Stimulated activated CD4-positive, alpha-beta T cell treated with anti-CD3 and anti-CD28 coated beads, Interleukin-4, amount 100 ng/mL, for 48 hours (primary cell): ENCODE measurements at places on chromosomes 16 and 17.

DNA sequence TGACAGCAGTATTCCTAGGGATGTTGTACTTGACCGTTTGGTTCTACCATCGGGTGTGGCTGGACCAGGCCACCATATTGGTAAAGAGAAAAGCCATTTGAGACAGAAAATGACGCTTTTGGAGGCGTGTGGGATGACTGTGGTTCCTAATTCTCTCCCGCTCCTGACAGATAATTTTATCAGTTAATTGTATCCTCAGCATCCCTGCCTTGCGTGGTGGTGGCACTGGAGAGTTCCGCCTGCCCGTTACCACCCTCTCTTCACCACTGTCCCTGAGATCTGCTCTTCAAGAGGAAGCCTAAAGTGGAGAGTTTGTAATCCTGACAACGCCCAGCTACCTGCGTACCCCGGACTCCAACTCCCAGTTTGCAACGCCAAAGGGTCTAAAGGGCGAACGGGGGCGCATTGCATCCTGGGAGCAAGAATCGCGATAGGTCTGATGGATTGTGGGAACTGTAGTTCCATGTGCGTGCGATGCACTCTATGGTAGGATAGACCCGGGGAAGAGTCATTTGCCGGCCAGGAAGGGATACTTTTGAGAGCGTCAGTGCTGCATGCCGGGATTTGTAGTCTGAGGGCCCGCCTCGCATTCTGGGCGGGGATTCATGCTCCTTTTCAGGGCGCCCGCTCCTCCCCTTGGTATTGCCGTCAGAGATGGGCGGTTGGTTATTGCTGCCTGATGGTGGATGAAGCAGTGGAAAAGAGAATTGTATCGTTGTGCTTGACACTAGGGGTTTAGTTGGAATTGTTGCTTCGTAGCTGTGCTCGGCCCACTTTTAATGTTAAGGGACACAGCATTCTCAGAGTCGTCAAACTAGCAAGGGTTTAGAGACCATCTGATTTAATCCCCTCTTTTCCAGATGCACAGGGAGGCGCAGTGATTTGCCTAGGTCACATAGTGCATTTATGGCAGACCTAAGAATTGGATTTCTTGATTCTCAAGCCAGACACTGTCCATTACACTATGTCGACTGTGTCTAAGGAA is 965 bp upstream of the PHF12 start:
- peak; percentile 92 for DNase-seq

- peak; percentile 59 for DNase-seq
These were observed 11.0 kb downstream of the ACSM3 start for GRCh38 chr16:20774703-20775362.

DNA sequence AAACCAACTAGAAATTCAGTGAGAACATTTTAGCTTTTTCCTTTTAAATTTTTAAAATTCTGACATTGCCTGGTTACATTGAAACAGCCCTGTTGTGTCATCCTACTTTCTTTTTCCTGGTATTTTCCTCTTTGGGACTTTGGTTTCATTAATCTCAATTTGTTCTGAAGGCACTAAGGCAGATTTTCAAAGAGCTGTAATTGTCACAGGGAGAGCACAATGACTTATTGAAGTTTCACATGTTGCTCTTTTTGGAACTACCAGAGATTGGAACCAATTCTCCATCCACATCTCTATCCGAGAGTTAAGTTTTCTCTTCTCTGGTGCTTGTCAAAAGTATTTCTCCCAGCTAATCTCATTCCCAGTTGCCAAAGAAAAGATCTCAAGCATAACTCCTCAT is 144.7 kb upstream of the TBX2 start:
- DNase-seq = no peak

GRCh38 chr16:80627108-80627507 is 86.3 kb downstream of the DYNLRB2 start:
- DNase-seq = no peak

GRCh38 chr17:45868276-45868675 is 23.6 kb downstream of the SPPL2C start:
- no peak for DNase-seq

GRCh38 chr16:85659336-85659735 is 29.4 kb downstream of the GINS2 start:
- no peak for DNase-seq

DNA sequence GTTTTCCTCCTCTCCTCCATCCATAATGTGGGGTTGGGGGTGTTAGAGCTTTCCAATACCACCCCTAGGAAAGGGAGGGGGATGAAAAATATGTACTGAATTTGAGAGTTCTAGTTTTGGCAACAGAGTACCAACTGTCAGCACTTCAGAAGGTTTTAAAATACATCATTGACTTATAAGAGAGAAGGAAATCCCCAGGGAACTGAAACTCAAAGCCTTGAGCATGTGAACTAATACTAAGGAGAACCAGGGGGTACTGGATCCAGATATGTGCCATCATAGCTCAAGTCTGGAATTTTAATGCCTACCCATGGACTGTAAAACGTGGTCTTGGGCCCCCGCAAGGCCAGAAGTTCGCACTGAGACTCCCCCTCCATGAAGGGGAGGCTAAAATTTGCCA is 15.8 kb downstream of the CACNG5 start:
- no peak for DNase-seq

GRCh38 chr16:15671530-15672117 is 21.6 kb downstream of the NDE1 start:
- DNase-seq = no peak

DNA sequence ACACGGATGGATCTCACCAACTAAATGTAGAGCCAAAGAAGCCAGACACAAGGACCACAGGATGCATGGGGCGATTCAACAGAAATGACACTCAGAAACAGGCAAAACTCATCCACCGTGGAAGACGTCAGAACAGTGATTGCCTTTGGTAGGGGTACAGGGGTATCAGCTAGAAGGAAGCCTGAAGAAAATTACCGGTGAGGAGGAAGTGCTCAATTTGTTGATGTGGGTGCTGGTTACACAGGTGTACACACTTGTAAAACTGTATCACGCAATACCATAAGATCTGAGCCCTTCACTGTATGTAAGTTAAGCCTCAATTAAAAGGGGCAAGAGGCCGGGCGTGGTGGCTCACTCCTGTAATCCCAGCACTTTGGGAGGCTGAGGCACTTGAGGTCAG is 226.1 kb downstream of the C16orf78 start:
- DNase-seq = no peak

GRCh38 chr17:70011750-70012149 is 63.3 kb upstream of the KCNJ16 start:
- DNase-seq = no peak

DNA sequence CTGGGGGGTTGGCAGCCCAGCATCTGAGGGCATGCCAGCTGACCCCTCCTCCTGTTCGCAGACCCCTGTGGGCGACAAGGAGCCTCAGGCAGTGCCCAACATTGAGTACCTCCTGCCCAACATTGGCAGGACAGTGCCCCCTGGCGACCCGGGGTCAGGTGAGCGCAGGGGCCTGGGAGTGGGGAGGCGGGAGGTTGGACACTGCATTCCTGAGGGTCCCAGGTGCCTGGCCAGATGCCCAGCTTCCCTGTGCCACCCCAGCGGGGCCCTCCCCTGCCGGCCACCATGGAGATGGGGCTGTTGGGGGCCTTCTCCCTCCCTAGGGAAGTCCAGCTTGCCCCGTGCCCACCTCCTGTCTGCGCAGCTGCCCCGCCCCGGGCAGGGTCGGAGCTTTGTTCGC is 70.1 kb downstream of the ARHGAP23 start:
- DNase-seq = no peak

DNA sequence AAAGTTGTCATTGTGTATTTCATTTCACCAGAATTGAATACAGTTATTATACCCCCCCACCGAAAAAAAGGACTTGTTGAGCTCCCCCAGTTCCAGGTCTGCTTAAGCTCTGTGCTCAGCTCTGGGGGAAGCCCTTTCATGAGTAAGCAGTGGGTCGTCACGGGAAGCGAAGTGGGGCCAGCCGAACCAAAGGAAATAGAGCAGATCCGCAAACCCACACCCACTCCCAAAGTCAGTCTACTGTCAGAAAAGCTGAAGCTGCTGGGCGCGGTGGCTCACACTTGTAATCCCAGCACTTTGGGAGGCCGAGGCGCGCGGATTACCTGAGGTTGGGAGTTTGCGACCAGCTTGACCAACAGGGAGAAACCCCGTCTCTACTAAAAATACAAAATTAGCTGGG is 50.1 kb downstream of the PECAM1 start:
- DNase-seq = no peak

DNA sequence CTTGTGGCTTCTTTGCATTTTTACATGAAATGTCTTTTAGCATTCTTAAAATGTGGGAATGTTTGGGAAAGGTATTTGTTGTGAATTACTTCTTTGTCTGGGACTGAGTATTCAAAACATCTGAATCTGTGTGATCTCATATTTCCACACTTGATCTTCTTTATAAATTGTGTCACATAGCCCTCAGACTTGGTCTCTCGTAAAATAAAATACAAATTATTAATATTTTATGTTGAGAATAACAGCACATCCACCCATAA is 81.9 kb downstream of the TUBD1 start:
- DNase-seq = no peak

DNA sequence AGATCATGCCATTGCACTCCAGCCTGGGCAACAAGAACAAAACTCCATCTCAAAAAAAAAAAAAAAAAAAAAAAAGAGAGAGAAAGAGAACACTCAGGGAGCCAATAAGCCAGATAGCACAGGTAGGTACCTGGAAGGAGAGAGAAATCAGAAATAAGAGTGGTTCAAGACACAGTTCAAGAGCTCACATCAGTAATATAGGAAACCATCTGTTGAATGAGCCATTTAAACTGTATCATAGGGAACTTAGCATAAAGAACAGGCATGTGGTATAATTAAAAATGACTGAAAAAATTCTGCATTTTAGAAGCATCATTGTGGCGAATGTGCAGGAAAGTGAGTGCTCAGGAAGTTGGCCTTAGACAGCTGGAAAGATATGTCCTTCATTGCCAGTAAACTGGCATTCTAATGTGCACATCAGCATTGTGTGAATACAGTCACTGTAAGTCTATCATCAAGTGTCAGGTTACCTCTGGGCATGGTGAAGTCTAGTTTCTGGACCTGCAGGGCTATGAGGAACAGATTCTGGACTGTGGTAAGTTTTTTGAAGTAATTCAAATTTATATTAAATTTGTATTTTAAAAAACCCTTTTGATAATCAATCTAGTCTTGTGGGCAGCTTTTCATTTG is 20.4 kb downstream of the KRT12 start:
- DNase-seq = no peak

DNA sequence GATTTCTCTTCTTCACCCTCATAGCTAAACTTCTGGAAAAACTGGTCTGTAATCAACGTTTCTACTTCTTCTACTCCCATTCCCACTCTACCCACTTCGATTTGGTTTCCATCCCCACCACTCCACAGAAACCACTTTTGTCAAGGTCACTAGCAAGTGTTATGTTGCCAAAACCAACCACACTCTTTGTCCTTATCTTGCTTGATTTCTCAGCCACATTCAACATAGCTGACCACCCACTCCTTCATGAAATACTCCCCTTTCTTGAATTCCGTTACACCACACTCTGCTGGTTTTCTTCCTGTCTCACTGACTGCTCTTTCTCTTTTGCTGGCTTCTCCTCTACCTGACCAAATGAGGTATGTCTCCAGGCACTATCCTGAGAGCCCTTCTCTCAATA is 11.9 kb downstream of the IKZF3 start:
- DNase-seq = no peak

GRCh38 chr17:7857713-7858521 is at the start of gene CYB5D1:
TSS of gene CYB5D1 (plus strand) at chr17:7858003. CDS start at chr17:7858135, 132 bp downstream.
- peak; percentile 79 for DNase-seq

GRCh38 chr17:8359769-8360168 is 16.7 kb downstream of the KRABD2 start:
- no peak for DNase-seq

DNA sequence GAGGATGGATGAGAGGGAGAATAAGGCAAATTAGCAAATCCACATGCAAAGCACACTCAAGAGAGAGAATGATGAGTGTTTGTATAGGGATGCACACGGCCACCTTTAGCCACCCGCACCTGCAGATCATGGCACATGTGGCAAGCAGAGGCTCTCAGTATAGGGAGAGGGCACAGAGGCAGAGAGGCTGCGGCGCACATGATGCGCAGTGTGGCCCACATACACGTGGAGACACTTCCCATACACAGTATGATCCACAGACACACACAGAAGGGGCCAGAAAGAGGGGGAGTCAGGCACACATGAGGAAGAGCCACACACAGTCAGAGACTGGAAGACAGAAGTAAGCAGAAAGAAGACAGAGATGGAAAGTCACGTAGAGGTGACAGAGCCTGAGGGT is 6.5 kb upstream of the CHD3 start:
- no peak for DNase-seq

GRCh38 chr16:58022601-58023371 is 2.8 kb upstream of the MMP15 start:
- DNase-seq = no peak

DNA sequence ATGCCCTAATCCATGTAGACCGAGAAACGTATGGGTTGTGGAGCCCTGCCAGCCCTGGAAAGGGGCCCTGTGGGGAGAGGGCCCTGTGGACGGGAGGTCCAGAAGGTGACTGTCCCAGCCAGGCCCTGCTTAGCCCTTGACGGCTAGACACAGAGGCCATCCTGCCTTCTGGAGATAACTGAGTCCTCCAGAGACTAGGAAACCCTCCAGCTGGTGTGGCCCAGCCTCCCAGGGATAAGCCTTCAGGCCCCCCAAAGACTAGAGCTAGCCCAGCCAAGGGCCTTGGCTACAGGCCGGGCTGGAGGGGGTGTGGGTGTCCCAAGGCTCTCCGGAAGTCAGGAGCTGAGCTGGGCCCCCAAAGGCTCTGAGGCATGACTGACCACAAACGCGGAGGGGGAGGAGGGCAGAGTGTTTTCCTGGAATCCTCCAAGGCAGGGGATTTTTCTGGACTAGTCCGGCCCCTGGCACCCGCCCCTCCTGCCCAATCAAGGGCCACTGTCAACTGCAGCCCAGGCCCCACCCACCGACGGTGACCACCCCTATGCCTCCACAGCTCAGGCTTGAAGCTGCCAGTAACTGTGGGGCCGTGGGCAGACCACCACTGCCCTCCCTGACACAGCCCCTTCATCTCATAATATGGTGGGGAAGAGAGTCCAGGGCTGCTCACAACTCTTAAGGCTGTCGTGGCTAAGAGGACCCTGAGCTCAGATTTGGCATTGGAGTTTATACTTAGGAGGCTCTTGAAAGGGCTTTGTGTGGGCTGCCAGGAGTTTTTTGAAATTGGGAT is 885 bp upstream of the VASN start:
- no peak for DNase-seq

DNA sequence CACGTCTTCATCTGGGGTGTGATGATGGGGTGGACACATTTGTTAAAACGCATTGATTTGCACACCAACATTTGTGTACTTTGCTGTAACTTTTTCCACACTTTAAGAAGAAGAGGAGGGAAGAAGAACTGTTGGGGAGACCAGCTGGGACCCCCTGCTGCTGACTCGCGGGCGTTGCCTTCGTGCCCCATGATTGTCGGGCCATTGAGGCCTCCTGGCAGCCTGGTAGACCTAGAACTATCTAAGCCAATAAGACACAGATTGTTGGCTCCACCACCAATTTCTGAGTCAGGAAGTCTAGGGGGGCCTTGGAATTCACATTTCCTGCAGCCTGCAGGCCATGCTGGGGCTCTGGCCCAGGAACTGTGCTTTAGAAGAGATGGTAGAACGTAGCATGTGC is 105.5 kb downstream of the TNFRSF13B start:
- no peak for DNase-seq
